ENCODE measurements at places on chromosomes 4 and X. TPM values are rescaled to one million over a fixed set of nuclear protein-coding genes. Genes with fewer than 3 reads are reported as not detected.

GRCh38 chr4:124945422-124945821, 232.9 kb upstream of the ANKRD50 start:
- H3K27ac ChIP-seq: no peak overlapping the region
- no peak overlapping the region for H3K4me3 ChIP-seq
- no peak for DNase-seq
- no peaks in the 10 kb centered on the region for H3K4me1 ChIP-seq
- H3K36me3 ChIP-seq: no peaks in the 10 kb centered on the region

DNA sequence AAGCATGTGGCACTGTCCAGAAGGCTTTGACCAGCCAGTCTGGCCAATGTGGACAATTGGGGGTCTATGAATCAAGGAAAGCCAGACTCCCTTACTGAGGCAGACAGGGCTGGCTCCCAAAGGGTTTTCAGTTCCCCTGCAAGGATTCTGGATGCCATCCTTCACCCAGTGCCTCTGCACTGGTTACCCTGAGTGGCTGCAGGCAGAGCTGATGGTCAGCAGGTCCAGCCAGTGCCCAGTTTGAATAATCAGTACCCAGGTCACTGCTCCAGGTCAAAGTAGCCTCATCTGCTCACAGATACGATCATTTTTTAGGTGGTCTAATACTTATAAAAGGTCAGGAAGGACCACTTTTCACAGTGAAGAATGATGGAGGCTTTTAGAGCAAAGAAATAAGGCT, 52.2 kb upstream of the MAMLD1 start:
- H3K27me3 ChIP-seq: no peaks in the 10 kb centered on the region
- no peaks in the 10 kb centered on the region for H3K36me3 ChIP-seq
- H3K4me1 ChIP-seq: no peaks in the 10 kb centered on the region
- no peak for DNase-seq
- no peak overlapping the region for H3K27ac ChIP-seq

GRCh38 chr4:48223633-48224295, 45.9 kb downstream of the TEC start:
- H3K4me1 ChIP-seq: no peaks in the 10 kb centered on the region
- no peak overlapping the region for H3K4me3 ChIP-seq
- H3K27ac ChIP-seq: no peak overlapping the region
- DNase-seq: no peak

- peaks cover 18% of the 10 kb centered on the region for H3K4me1 ChIP-seq
- peaks cover 43% of the 10 kb centered on the region for H3K27me3 ChIP-seq
- no peak overlapping the region for H3K27ac ChIP-seq
- H3K36me3 ChIP-seq: no peaks in the 10 kb centered on the region
- DNase-seq: no peak
- no peak overlapping the region for H3K4me3 ChIP-seq
Measured at GRCh38 chr4:84502955-84503373, 3.9 kb upstream of the NKX6-1 start.

GRCh38 chrX:47218920-47219815, 687 bp downstream of the CDK16 start:
- H3K4me1 ChIP-seq: peaks cover 3% of the 10 kb centered on the region
- peaks cover 22% of the 10 kb centered on the region for H3K36me3 ChIP-seq
- H3K4me3 ChIP-seq: peak overlapping the region; percentile 74
- peak; percentile 33 for DNase-seq
- H3K27ac ChIP-seq: peak overlapping the region; percentile 98

DNA sequence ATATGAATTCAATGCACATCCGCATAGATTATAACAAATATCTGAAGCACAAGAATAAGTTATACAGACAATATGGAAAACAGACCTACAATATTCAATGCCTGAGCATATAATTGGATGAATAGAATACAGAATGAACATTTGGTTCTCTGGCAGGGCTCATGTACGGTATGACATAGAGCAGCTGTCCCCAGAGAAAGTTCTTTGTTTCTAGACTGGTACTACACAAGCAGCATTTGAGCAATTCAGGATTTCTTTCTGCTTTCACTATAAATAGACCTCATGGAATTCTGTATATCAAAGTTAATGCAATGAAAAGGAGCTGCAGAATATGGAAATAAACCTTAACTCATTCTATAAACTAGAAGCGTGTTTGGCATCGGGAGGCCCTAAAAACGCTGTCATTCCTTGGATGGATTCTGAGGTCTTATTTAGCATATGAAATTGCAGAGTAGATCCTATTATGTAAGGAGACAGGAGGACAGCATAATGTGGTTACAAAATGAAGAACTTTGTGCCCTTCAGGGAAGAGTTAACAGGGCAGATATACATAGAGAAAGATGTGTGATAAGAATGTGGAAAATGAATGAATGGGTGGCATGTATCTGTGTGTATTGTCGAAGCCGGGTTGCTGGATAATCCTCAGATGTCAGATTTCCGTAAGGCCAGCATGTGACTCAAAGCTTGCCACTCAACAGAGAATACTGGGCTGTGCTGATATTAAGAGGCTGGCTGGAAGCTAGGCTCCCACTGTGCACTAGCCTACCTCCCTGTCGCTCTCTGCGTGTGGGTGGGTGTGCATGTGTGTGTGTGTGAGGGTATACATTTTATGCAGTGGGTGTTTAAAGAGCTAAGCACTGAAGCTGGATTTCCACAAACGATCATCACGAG, 103.3 kb upstream of the SLC4A4 start:
- H3K4me3 ChIP-seq: no peak overlapping the region
- H3K4me1 ChIP-seq: no peaks in the 10 kb centered on the region
- no peak overlapping the region for H3K27ac ChIP-seq
- DNase-seq: no peak
- no peaks in the 10 kb centered on the region for H3K36me3 ChIP-seq
- no peaks in the 10 kb centered on the region for H3K27me3 ChIP-seq

- H3K4me3 ChIP-seq: no peak overlapping the region
- H3K27me3 ChIP-seq: no peaks in the 10 kb centered on the region
- H3K27ac ChIP-seq: no peak overlapping the region
- DNase-seq: no peak
- H3K4me1 ChIP-seq: peaks cover 3% of the 10 kb centered on the region
- no peaks in the 10 kb centered on the region for H3K36me3 ChIP-seq
Measured at GRCh38 chr4:95167805-95168204, 381.0 kb downstream of the UNC5C start.

DNA sequence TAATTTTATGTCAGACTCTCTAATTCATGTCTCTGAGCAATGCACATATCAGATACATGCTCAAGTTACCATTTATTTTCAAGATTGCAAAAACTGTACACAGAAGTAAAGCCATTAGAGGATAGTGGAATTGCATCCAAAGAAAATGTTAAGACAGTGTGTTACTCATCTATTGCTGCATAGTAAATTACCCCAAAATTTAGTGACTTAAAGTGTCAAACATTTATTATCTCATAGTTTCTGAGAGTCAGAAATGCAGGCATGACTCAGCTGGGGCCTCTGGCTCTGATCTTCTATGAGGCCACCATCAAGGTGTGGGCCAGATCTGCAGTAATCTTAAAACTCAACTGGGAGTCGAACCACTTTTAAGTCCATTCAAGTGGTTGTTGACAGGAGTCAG, 275.2 kb downstream of the QDPR start:
- no peak overlapping the region for H3K4me3 ChIP-seq
- no peaks in the 10 kb centered on the region for H3K27me3 ChIP-seq
- no peak overlapping the region for H3K27ac ChIP-seq
- H3K4me1 ChIP-seq: no peaks in the 10 kb centered on the region
- H3K36me3 ChIP-seq: no peaks in the 10 kb centered on the region
- no peak for DNase-seq

CCKAR gene
- not detected for total RNA-seq

TLR1 gene
- 26.0 TPM for total RNA-seq

RTL3 gene
- not detected for total RNA-seq
